ENCODE measurements at places on chromosomes 3 and 15.
A peak's percentile ranks its signal among the peaks of the same experiment; 100 is the strongest.

GRCh38 chr15:64090527-64090926 is 3.1 kb downstream of the CIAO2A start:
- no peak for DNase-seq

GRCh38 chr3:144638009-144638408 is 666.4 kb downstream of the DIPK2A start:
- no peak for DNase-seq

GRCh38 chr15:58504674-58505234 is 73.0 kb downstream of the LIPC start:
- DNase-seq: no peak

DNA sequence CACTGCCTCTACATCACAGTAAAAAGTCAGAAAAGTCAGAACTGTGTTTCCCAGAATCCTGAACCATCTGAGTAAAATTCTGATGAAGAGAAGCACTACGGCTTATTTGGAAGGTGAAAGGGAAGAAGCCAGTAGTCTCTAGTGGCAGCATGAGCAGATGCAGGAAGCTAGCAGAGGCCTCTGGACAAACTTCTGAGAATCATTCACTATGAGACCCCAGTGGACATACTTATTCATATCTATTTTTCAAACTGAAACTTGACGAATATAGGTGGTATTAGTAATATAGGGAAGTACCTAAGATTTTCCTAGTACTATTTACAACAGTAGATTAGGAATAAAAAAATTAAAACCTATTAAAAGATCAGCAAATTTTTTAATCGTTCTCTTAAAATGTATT is 272.8 kb upstream of the TTC14 start:
- DNase-seq: no peak

DNA sequence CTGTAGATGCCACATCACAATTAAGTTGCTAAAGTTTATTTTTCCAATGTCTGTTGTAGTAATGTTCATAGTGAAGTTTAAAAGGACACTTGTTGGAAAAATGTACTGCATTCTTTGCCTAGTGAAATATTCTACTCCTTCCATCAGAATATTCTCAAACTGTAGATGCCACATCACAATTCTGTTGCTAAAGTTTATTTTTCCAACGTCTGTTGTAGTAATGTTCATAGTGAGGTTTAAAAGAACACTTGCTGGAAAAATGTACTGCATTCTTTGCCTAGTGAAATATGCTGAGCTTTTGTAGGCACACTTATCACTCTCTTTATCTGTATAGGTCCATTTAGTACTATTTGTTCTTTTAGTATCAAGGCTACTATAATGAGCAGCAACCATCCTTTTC is 836.1 kb downstream of the NAALADL2 start:
- DNase-seq: no peak

DNA sequence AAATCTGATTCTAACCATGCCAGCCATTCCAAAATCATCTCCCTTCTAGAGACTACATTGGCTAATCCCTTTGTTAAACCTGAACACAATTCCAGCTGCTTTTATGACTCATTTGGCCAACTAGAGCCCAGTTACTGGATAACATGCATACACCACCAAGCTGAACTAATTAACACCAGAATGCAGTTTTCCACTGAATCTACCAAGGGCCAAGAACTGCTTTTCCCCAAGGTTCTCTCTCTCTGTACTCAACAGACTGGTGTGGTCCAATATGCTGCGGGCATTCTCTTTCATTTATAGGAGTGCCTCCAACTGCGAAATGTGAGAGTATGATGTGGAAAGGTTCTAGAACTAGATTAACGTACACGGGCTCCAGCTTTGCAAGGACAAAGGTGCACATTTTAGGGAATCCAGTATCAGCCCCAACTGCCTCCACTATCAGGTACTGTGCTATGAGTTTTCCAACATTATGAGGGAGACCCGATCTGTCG is 1.5 kb downstream of the CHSY1 start:
- DNase-seq: no peak

- no peak for DNase-seq
Observed at GRCh38 chr3:27454461-27454860, 29.7 kb downstream of the SLC4A7 start.

DNA sequence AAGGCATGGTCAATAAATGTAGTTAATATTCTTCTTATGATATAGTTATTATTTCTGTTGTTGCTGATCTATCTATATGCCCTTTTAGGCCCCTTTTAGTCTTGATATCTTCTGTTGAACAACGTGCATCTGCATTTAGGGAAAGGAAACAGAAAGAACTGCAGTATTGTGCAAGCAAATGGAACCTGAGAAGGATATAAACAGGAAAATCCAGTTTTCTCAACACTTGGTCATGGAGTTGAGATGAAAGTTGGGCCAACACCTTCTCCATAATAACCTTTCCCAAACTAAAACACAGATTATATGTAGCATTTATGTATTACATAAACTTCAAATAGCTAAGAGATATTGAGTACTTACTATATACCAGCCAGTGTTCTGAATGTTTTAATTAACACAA is 179.7 kb downstream of the ADAMTS9 start:
- DNase-seq: no peak

- DNase-seq: no peak
Observed at GRCh38 chr3:181631901-181632300, 79.8 kb upstream of the SOX2 start.

GRCh38 chr15:79978655-79979514 is 7.9 kb upstream of the BCL2A1 start:
- no peak for DNase-seq

DNA sequence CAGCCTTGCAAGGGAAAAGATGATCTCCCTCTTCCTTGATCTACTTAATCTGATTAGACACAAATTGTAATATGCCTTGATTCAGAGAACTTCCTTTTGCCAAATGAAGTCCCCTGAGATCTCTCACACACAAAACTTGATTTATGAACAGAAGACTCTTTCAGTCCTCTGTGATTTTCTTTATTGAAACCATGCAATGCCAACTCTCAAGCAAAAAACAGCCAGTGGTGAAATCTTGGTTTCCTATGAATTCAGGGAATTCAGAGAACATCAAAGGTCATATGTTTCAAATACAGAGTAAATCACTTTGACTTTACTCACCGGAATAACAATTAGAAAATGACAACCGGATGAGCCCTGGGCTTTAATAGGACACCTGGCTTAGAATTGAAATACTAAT is 211.7 kb downstream of the ABHD5 start:
- DNase-seq: no peak

- peak; percentile 91 for DNase-seq
Observed at GRCh38 chr3:9302425-9303181, 53.2 kb upstream of the SRGAP3 start.

DNA sequence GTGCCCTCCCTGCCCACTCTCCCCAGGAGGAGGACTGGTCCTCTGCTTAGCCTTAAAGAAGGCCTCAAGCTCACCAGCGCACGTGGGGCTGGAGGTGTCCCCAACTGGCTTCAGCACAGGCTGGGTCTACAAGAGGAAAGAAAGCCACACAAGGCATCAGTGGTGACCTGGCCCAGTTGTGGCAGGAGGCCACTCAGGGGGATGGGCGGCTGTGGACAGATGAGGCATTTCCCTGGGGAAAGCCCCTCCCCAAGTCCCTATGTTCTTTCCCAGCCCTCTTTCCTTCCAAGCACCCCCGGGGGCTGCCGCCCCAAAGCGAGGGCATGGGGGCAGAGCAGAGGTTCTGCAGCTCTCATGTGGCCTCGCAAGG is 155.2 kb upstream of the TLE3 start:
- DNase-seq: peak; percentile 30
